AG10803 (cell line): ENCODE measurements at places on chromosomes 4 and X.

- DNase-seq: peak; percentile 51
Measured at GRCh38 chr4:23770011-23770410, 119.8 kb downstream of the PPARGC1A start.

DNA sequence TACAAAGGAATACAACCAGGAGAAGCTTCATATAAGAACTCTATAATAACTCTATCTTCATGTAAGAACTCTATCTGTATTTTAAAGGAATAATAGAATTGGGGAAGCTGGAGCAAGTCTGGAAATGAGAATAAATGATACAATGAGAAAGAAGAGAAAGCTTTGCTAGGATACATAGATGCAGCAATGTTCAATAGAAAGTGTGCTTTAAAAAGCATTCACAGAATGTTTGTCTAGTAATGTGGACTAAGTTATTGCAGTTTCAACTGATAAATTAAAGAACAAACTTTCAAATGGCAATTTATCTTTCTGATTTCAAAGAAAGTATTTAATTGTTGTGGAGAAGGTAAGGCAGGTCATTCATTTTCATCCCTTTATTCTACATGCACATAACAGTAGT, 104.9 kb downstream of the TTC29 start:
- DNase-seq: no peak

DNA sequence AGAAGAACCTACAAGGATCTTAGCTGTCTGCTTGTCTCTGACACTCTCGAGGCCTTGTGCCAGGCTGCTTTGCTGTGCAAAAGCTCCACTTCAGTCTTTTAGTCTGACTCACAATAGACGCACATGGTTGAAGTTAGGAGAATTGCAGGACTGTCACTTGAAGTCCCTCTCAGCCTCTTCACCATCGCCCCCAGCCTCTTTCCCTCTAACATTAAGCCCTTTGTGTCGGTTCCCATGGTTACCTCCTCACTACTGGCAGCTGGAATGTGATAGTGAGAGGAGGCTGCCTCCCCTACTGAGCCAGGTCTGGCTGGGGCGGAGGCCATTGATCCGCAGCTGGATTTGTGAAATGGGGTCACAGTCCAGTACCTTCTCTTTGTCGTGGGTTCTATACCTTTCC, 201.8 kb downstream of the SOWAHB start:
- peak; percentile 64 for DNase-seq

DNA sequence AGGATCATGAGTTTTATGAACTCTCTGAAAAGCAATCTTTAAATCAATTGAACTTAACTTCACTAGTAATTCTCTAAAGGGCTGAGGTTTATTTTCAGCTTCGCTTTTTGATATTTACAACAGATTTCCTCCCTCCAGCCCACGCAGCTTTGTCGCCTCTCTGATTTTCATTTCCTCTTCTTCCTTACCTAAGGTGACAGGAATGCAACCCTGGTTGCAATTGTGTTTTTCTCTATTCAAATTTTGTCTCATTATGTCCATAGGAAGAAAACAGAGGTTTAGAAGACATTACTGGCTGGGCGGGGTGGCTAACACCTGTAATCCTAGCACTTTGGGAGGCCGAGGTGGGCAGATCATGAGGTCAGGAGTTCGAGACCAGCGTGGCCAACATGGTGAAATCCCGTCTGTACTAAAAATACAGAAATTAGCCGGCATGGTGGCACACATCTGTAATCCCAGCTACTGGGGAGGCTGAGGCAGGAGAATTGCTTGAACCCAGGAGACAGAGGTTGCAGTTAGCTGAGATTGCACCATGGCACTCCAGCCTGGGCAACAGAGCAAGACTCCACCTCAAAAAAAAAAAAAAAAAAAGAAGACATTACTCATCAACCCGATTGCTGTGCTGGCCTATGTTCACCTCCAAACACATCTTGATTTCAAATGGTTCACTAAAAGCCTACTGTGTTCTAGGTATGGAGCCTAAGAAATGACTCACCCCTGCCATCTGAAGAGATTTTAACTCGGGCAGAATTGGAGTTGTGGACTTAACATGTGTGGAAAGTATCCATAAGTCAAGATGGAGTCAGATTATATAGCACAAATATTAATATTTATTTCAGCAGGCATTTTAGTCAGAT, 36.8 kb downstream of the VSIG4 start:
- DNase-seq: no peak

GRCh38 chr4:628821-629635, 3.7 kb downstream of the PDE6B start:
- DNase-seq: no peak

GRCh38 chrX:23637187-23637586, 30.1 kb upstream of the PRDX4 start:
- DNase-seq: no peak

- no peak for DNase-seq
Measured at GRCh38 chr4:108980455-108981239, 217.8 kb upstream of the ETNPPL start.

DNA sequence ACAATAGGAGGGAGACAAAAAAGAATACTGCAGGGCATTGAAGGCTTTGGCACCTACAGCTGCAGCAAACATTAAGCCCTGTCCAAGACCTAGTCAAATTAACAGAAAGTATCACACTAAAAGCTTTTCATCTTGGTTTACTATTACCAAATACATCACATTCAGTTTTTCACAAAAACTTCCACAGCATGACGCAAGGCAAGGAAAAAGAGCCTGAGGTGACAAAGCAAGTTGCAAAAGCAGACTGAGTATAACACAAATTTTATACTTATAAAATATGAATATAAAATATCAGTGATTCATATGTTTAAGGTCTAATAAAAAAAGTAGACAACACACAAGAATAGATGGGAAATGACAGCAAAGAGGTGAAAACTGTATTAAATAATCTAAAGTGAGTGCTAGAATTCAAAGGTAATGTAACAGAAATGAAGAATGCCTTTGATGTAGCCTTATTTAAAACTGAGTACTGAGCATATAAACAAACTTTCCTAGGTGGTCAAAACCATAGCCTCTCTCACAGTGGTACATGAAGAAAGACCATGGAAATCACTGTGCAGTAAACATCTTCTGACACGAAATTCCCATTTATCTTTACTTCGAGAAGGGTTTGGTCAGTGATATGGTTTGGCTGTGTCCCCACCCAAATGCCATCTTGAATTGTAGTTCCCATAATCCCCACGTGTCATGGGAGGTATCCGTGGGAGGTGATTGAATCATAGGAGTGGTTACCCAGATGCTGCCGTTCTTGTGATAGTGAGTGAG, 27.7 kb upstream of the MAGEA11 start:
- no peak for DNase-seq

GRCh38 chrX:101397779-101398178, 7.0 kb downstream of the RPL36A start:
- no peak for DNase-seq

DNA sequence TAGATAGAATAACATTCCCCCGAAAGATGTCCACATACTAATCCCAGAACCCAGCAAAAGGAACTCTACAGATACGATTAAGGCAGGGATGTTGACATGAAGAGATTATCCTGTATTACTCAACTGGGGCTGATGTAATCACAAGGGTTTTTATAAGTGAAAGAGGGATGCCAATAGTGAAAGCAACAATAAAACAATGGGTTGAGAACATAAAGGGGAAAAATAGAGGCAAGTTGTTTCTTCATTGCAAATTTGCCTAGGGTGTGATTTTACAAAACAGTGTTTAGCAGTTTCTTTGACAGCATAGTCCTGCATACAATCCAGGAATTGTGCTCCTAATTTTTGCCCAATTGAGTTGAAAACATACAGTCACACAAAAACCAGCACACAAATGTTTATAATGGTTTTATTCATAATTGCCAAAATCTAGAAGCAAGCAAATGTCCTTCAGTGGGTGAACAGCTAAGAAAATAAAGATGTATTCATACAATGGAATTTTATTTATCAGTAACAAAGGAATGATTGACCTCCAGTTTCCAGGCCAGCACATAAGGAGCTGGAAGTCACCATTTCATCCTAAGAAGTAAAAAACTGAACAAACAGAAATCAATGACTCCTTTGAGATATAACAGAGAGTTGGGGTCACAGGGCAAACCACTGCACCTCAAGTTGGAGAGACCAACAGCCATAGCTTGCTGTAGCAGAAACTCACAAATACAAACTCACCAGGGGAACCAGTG, 107.2 kb downstream of the CENPC start:
- DNase-seq: peak; percentile 71

GRCh38 chr4:24588216-24588954, 4.0 kb upstream of the DHX15 start:
- no peak for DNase-seq

- DNase-seq: no peak
Measured at GRCh38 chrX:30982467-30982866, 89.4 kb downstream of the FTHL17 start.

DNA sequence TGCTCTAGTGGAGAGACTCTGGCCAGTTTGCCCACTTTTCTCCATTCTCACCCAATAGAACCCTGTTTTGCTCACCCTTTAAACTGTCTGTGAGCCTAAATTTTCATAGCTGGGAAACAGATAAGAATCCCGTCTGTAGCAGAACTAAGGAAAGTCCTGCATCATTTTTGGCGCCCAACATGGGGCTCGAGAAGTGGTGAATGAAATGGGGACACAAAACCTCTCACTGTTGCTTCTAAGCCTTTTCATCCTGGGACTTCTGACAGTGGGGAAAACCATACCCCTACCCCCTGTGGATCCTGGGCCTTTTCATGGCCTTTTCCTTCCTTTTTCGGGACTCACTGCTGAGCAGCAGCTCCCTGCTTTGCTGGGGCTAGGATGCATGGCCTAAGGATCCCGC, 189.9 kb downstream of the INPP4B start:
- DNase-seq: no peak

DNA sequence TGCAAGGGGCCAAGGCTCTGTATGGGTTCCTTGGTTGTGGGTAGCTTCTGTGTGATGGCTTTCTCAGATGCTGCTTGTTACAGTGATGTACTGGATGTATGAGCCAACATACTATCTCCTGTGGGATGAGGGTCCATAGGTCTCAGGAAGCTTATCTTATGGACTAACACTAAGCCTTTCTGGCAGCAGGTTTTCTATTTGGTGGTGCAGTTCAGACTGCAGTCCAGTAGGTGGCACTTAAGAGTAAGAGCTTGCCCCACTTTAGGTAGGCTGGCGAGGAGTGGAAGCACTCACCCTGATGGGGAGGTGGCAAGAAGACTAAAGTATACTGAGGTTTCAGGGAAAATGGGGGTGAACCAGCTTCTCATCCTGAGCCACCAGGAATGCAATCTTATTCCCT, 306.7 kb upstream of the MAOA start:
- DNase-seq: peak; percentile 25

GRCh38 chr4:158588777-158589176, 67.1 kb downstream of the RXFP1 start:
- DNase-seq: no peak

DNA sequence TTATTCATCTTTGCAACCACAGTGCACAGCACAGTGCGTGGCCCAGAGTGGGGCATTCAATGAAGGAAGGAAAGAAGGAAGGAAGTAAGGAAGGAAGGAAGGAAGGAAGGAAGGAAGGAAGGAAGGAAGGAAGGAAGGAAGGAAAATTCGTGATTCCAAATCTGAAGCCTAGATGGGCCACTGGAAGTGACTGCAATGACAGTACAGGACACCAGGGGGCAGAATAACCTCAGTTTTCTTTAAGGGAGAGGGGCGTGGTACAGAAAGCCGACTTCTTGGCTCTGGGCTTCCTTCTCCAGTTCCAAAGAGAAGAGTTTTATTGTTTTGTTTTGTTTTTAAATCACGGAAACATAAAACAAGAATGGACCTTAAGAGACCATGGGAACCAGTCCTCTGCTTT, 47.8 kb downstream of the APLN start:
- DNase-seq: peak; percentile 36

DNA sequence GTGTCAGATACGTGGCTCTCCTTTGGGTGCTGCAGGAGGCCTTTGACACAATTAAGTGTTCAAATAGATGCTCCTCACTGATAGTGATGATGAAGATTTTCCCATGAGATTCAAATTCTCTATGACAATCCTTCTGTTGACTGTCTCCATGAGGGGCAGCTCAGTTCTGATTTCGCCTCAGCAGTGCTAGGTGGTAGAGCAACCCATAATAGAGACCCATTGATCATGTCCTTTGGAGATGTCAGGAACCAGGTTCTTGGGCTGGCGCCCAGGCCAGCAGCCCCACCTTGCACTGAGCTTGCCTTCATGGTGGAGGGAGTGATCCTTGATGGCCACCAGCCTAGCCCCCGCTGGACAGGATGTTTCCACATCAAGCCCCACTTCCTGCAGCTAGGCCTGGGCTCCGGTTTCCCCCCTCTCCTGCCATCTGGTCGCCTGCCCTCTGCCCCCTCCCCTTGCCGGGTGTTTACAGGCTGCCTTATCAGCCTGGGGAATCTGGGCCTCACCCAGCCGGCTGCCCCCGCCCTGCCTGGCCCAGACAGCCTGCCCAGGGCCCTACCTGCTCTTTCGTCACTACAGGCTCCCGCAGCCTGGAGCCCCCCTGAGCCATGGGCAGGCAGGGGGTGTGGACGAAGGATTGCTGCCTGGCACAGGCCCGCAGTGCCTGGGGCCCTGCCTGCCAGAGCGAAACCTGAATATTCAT, 12.6 kb downstream of the ELF4 start:
- DNase-seq: no peak

GRCh38 chr4:117968606-117969005, 65.7 kb upstream of the NDST3 start:
- no peak for DNase-seq

- DNase-seq: no peak
Measured at GRCh38 chr4:98969878-98970785, 25.4 kb upstream of the METAP1 start.

- no peak for DNase-seq
Measured at GRCh38 chr4:89351201-89351600, 43.6 kb upstream of the GPRIN3 start.

DNA sequence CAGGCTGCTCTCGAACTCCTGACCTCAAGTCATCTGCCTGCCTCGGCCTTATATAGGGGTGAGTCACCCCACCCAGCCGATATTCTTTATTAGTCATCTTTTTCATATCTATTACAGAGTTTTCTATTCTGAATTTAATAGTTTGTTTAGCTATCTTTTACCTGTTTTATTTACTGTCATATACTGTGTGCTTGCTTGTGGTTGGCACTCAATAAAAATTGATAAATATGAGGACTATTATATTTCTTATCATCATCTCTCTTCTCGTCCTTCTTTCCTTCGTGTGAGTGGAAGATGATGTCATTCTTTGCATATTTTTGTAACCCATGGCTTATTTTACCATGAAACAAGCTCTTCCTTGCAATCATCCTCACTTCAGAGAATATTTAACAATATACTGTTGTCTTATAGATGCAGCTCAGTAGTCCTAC, 265.5 kb downstream of the ARHGAP24 start:
- no peak for DNase-seq

DNA sequence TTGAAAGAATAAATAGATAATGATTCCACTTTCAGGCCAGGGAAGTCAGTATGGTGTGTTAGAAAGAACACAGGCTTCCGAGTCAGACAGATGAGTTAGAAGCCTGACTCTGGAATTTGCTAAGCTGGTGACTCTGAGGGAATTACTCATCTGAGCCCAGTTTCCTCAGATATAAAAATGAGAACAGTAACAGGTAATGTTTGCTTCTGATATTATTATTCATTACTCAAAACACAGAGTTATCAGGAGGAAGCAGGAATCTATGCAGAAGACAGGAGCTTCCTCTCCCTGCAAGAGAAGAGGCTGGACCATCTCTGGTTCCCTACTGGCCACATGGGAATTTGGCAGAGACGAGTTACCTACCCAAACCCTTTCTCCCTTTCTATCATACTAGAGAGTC, 163.1 kb downstream of the EVC2 start:
- no peak for DNase-seq
